Right cardiac atrium (tissue), 5 donors: ENCODE measurements at places on chromosomes 7 and 10. TPM values are rescaled to one million over a fixed set of nuclear protein-coding genes. Genes with fewer than 3 reads are reported as not detected.

CALHM3 gene
- total RNA-seq: not detected

ST8SIA6 gene
- total RNA-seq: 20.0 TPM

DNA sequence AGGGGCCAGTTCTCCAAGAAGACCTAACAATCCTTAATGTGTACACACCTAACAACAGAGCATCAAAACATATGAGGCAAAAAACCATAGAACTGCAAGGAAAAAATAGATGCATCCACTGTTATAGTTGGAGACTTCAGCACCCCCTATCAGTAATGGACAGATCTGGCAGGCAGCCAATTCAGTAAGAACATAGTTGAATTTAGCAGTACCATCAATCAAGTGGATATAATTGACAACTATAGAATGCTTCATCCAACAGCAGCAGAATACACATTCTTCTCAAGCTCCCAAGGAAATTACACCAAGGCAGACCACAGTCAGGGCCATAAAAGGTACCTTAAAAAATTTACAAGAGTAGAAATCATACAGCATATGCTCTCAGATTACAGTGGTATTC lies 42.2 kb downstream of the POLL start:
- no peak for DNase-seq

GRCh38 chr10:118495499-118495898 lies 99.9 kb downstream of the PRLHR start:
- DNase-seq: no peak

CLDN3 gene
- total RNA-seq: not detected
